ENCODE measurements at places on chromosomes 6 and 20.
A peak's percentile ranks its signal among the peaks of the same experiment; 100 is the strongest.

- DNase-seq: peak; percentile 14
Observed at GRCh38 chr20:31709939-31710338, 12.7 kb downstream of the BCL2L1 start.

GRCh38 chr6:11168091-11168635 is 56.6 kb upstream of the ERVFRD-1 start:
- no peak for DNase-seq

DNA sequence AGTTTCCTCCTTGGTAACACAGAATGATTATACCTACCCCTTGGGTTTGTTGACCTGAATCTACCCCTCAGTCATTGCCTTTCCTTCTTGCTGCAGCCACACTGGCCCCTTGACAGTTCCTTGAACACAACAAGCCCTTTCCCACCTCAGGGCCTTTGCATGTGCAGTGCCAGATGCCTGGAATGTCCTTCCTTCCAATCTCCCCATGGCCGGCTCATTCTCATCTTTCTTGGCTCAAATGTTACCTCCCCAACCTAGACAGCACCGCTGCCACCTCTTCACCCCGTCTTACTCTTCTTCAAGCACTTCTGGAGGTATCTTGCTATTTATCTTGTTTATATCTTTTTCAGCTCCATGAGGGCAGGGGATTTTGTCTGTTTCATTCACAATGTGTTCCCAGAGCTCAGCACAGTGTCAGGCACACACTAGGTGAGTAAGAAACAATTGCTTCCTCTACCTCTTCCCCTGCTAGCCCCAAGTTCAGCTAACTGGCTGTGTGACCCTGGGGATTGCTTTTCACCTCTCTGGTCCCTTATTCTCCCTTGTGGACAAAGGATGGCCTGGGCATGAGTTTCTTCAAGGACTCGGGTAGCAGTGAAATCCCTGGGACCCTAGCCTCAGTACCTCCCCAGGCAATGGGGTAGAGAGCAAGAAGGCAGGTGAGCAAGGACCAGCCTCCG is 121.5 kb downstream of the CEBPB start:
- no peak for DNase-seq

DNA sequence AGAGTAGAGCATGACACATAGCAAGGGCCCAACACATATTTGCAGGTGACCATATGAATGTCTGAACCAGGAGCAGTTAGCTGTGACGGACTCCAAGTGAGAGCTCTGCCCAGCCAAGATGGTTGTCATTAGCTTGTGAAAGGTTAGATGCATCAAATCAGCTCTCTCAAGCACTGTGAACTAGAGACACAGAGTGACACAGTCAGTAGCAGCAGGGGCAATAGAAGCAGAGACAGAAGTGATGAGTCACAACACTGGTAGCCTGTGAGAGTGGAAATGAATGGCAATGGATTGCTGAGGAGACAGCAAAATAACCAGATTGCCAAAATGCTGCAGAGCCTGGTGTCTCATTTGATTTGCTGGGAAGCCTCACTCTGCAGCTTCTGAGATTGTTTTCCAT is 558.9 kb downstream of the PKHD1 start:
- no peak for DNase-seq

DNA sequence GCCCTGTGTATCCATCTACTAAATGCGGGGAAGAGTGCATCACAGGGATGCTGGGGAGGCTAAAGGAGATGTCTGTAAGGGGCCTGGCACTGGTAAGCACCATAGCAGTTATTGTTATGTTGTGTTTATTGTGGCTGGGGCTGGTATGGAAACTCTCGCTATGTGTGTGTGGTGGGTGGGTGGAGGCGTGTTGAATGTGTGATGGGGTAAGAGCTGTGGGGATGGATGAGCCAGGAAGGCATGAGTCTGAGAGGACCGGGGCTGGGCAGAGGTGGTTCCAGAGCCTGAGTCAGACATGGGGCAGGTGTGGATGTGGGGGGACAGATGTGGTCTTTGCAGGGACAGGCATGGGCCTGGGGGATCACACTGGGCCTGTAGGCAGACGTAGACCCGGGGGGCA is 88.1 kb downstream of the GRM4 start:
- no peak for DNase-seq

DNA sequence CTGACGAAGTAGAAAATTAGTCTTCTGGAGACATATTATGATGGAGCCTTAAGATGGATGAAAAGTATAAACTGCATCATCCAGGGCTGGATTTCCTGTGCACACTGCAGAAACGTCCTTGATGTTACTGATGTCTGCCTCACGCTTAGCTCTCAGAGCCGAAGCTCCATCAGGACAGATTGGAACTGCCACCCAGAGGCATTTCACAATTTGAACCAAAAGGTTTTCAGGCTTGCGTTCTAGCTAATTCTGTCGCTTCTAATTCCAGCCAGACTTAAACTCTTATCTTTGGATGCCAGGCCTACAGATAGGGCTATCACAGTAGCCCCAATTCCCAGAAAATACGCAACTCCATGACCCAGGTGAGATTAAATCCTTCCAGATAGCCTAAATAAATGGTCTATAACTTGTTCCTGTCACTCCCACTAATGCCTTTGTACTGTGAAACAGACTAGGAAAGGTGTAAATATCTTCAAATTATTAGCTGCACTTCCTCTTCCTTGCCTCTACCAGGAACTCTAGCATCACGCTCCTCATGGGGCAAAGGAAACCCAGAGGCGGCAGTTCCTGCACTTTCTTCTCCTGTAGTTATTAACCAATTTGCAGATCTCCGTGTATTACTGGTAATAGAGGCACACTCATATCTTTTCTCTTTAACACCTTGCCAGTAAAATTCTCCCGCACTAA is 634.6 kb downstream of the PRKN start:
- no peak for DNase-seq

DNA sequence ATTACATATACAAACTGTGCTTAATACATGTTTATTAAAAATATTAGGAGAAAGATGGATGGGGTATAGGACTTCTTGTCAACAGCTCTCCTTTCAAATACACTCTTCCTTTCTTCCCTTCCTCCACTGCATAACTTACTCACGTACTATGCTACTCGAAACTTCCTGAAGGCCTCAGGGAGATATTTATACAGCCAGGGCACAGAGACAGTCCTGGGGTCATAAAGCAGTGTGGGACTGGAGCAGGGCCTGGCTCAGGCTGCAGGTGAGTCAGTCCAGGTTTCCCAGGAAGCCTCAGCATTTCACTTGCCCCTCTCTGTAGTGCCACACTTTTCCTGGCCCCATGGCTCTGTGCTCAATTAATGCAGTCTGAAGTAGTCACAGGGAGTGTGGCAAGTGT is 157.0 kb downstream of the UBE3D start:
- DNase-seq: no peak

GRCh38 chr20:56634735-56635385 is 5.8 kb downstream of the TFAP2C start:
- no peak for DNase-seq

GRCh38 chr6:148342350-148343046 is at the start of gene SASH1:
Gene SASH1 (plus strand): TSS chr6:148342838. CDS start chr6:148343068, 230 bp downstream.
- peak; percentile 62 for DNase-seq

- no peak for DNase-seq
Observed at GRCh38 chr6:111890988-111891387, 17.7 kb upstream of the FYN start.

GRCh38 chr6:35240838-35241801 is 18.4 kb upstream of the ZNF76 start:
- peak; percentile 51 for DNase-seq

- DNase-seq: no peak
Observed at GRCh38 chr6:96450082-96450769, 71.4 kb upstream of the UFL1 start.

DNA sequence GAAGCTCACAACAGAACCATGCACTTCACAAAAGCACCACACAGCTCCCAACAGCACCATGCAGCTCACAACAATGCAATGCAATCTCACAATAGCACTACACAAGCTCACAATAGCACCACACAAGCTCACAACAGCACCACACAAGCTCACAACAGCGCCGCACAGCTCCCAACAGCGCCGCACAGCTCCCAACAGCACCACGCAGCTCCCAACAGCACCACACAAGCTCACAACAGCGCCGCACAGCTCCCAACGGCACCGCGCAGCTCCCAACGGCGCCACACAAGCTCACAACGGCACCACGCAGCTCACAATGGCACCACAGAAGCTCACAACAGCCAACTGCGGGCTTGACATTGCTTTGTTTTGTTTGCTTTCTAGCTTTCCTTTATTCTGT is 198.1 kb downstream of the DLL1 start:
- no peak for DNase-seq

DNA sequence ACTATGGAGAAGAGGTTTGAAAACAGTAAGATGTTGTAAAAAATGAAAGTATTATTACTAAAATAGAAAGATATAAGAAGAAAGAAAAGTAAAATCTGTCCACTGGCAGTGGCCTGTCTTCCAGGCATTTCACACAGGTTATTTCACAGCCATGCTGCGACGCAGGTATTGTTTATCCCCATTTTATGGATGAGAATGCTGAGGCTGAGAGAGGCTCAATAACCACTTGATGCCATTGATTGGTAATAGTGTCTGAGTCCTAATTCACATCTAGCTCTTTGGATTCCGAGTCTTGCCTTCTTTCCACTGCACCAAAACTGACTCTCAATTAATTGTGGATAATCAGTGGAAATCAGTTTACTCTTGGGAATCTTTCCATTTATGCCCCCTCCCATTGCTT is 37.2 kb upstream of the IL20RA start:
- no peak for DNase-seq

- DNase-seq: no peak
Observed at GRCh38 chr6:30508890-30509736, 19.8 kb downstream of the HLA-E start.

GRCh38 chr20:62404112-62404665 is 2.9 kb downstream of the CABLES2 start:
- no peak for DNase-seq

GRCh38 chr6:157239148-157239547 is 84.2 kb downstream of the TMEM242 start:
- DNase-seq: no peak

DNA sequence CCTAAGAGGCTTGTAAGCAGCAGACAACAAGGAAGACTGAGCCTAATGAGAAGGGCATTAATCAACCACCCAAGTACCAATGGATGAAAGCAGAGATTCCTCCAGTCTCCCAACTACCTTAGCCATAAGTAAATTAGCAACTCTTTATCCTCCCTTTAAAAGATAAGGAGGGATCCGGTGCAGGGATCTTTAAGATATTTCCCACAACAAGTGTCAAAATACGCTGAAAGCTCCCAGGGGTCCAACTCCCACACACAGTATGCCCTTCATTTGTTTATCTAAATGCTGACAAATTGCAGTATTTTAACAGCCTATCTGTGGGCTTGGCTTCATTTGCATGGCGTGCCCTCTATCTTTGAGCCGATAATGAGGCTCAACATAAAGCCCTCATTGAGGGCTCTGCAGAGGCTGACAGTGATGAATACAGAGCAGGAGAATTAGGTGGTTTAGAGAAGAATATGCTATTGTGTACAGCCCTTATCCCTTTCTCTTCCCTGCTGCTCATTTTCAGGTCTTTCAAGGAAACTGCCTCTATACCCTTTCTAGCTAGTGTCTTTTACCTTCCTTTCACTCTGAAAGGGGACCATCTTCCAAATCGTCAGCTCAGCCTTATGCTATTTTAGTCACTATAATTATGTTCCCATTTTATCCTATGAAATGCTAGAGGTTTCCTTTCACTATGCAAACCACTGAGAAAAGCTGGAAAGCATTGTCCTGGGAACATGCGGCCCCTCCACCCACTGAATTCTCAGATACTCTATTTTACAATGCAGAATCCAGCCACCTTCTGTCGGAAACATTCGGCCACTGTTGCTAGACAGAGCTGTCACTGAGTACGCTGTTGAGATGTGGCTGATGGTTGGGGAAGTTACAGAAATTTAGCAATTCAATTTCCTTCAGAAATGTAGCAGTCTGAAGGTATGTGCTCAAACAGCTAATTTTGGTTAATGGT is 575.2 kb upstream of the JAG1 start:
- no peak for DNase-seq

DNA sequence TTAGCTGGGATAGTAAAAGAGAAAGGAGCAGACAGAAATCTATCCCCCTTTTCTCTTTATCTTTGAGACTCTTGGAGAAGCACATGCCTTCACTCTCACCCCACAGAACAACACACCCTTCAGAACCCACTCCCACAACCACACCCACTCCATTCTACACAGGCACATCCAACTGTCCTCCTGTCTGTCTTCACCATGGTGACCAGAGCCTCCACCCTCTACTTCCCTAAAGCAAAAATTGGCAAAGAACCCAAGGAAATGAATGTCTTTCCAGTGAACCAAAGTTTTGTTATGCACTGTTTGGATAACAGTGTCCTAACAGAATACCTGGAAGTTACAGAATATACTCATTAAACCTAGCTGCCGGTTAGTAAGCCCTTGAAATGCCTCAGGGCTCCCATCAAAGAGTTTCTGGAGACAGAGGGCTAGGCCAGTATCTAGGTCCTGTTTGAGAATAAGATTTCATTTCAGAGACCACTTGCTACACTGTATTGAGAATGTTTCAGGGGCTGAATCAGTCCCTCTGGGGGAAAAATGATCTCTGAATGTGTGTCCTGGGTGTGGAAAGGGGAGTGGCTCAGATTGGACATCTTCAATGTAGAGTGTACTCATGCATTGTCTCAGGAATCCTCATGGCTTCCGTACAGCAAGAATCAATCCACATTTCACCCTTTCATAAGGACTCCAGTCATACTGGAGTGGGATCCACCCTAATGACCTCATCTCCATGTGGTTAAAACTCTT is 101.1 kb downstream of the LY86 start:
- no peak for DNase-seq

- DNase-seq: no peak
Observed at GRCh38 chr6:87334683-87335082, 5.6 kb upstream of the GJB7 start.

DNA sequence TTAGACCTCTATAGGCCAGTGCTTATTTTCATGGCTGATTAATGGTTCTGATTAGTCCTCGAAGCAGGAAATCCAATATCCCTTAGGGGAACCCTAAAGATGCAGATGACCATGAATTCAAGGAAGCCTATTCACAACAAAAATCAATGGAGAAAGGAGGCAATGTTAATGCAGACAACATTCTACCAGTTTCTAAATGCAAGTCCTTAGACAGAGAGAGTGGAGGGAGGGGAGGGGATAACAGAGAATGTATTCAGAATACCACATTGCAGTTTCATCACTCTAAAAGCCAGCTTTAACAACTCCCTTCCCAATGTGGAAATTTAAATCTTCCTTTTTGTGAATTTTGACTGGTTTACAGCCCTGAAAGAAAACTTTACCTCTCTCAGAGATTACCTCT is 87.1 kb upstream of the POU3F2 start:
- no peak for DNase-seq

All from DMS153 (cell line).